ENCODE measurements at places on chromosomes 13 and 19.

- DNase-seq = no peak
Observed at GRCh38 chr19:53865523-53865917, 2.2 kb upstream of the MYADM start.

- no peak for DNase-seq
Observed at GRCh38 chr19:42176649-42176989, 40.9 kb downstream of the DEDD2 start.

DNA sequence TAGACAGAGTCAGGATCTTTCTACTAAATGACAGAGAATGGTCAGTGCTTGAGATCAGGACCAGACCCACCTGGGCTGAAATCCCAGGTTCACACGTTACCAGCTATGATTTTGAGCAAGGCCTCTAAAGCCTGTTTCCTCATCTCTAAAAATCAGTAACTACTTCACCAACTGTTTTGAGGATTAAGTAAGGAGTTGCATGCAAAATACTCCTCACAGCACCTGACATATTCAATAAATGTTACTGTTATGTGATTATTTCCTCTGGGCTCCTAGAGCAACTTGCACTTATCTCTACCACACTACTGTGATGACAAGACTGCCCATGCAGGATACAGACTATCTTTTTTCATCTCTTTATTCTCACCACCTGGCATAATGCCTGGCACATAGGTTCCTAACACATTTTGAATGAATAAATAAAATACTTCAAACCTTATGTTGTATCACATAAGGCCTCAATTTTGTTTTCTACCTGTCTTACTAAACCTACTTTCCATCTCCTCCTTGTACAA lies 1.8 kb downstream of the KATNAL1 start:
- no peak for DNase-seq

- no peak for DNase-seq
Observed at GRCh38 chr13:23859904-23860303, 29.3 kb downstream of the MIPEP start.

DNA sequence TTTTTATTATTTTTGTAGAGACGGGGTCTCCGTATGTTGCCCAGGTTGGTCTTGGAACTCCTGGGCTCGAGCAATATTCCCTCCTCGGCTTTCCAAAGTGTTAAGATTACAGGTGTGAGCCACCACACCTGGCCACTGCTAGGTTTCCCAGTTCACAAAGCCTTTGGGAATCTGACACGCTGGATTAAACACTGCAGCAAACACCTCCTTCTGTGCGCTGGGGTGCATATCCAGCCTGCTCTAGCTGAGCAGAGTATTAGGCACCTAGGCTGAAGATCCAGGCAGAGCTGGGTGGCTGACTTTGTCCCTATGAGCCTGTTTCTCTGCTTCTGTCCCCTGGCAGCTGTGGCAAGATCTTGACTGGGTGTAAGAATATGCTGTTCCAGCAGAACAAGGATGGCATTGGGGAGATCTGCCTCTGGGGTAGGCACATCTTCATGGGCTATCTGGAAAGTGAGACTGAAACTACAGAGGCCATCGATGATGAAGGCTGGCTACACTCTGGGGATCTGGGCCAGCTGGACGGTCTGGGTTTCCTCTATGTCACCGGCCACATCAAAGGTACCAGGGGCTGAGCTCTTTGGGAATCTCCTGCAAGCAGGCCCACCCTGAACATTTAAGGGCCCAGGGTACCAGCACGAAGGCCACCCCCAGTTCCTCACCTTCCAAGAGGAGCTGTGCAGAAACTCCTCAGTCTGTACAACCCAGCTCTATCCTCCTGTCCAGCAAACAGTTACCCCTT lies 49.8 kb downstream of the ACSBG2 start:
- DNase-seq = no peak
